ENCODE measurements at places on chromosomes 13 and 19.

GRCh38 chr13:106527445-106527801, 8.0 kb downstream of the EFNB2 start:
- no peak for DNase-seq

- no peak for DNase-seq
These were observed 166.2 kb downstream of the ZIC5 start for GRCh38 chr13:99805361-99805760.

DNA sequence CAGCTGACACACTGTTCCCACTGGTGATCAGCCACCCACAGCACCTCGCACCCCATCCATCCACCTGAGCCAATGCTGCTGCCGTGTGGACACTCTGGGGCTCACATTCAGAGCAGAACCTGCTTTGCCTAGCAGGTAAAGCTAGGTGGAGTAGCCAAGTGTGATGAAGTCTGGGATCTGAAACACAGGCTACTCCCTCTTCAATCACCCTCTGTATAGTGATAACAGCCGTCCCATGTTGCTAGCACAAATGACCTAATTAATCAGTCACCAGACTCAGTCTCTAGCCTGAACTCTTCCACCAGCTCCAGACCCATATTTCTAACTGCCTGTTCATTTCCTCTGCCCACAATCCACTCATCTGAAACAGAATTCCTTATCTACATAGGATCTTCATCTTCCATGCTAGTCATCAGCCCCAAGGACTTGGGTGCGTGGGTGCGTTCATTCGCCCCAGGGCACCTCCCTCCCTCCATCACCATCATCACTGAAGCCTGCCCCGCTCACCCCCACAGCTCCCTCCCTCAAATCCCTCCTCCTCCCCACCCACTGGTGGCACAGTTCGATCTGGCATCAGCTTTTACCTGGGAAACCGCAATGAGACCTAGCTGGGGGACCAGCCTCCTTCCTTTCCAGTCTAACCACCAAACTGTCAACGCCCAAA, 19.8 kb downstream of the STK24 start:
- no peak for DNase-seq

DNA sequence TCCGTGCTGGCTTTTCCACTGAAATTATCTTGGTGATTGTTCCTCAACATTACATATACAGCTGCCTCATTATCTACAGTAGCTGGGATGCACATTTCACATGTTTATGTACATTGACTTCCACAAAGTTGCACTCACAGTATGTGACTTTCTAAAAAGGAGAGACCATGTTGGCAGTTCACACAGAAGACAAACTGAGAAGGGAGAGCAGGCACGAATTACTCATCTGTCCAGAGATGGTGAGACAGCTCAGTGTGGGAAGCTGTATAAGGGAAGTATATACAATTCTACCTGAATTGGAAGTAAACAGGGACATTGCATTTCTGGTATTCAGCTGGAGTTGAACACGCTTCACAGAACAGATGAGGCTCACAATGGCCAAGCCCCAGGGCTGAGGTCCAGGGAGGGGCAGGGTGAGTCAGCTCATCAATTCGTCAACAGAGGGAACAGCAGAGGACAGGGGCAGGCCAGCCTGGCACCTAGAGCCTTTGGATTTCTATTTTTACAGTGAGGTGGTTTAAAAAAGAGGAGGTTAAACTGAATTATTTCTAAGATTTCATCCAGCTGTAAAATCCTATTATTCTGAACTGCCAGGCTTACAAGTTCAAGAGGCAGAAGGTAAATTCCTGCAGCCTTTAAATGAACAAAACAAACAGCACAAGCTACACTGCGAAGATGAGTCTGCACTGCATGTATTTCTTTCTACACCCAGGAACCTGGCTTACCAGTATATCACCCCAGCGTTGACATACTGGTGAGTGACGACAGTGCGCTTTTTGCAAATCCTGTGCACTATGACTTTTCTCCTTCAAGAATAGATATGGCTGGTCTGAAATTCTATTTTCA, 9.8 kb downstream of the PARP4 start:
- no peak for DNase-seq

GRCh38 chr13:19795956-19796355, 13.2 kb upstream of the PSPC1 start:
- DNase-seq: no peak

DNA sequence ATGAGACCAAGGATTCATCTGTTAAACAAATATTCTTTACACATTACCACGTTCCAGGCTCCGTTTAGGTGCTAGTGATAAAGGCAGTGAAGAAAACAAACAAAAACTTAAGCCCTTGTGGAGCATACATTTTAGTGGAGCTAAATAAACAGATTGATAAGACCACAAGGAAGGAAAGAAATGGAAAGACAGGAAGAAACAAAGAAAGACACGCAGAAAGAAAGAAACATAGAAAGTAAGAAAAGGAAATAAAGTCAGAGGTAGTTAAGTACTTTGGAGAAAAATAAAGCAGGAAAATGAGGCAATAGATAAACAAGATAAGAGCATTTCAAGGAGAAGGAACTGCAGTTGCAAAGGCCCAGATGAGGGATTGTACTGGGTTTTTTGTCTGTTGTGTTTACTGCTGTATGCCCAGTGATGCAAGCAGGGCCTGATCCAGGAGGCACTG, 998 bp downstream of the NFKBIB start:
- no peak for DNase-seq

DNA sequence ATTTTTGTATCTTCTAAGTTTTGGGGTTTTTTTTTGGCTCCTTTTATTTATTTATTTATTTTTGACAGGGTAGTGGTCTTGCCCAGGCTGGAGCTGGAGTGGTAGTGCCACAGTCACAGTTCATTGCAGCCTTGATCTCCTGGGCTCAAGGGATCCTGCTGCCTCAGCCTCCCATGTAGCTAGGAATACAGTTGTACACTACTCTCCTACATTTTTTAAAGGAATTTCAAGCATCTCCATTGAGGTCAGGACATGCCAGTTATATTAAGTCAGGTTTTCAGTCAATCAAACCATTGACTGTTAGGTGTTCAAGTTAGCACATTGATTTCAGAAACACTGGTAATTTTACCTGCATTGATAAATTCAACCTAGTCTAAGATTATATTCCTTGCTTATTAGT, 480.5 kb upstream of the SPRY2 start:
- DNase-seq: no peak

- DNase-seq: no peak
These were observed 93.5 kb upstream of the MRI1 start for GRCh38 chr19:13670846-13671245.

- no peak for DNase-seq
These were observed 36.0 kb downstream of the MBNL2 start for GRCh38 chr13:97257800-97258799.

DNA sequence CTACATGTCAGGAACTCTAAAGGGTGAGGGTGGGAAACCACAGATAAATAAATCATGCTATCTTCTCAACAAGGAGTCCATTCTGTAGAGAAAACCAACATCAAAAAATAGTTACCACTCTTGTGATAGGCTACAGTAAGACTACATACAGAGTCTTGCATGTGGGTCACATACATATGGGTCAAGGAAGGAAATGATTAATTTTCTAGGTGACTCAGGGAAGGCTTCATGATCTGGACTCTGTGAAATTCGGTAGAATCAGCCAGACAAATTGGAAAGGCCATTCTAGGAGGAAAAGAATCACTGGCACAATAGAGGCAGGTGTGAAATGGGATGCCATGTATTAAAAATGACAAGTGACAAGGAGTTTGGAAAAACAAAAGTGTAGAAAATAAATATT, 638.9 kb downstream of the LIG4 start:
- DNase-seq: no peak

DNA sequence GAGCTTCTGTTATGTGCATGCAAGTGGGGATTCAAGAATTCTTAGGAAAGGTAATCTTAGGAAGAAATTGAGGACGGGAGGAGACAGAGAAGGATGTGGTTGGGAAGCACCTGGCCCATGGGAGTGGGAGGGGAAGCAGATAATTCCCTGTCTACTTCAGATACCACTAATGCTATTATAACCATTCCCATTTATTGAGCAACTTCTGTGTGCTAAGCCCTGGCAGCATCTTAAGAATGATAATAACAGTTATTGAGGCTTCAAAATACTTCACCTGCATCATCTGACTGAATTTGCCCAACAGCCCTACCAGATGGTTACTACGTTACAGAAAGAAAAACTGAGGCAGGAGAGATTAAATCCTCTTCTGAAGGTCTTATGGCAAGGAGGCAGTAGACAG, 1.4 kb downstream of the EPS8L1 start:
- DNase-seq: no peak

- no peak for DNase-seq
These were observed 44.0 kb upstream of the KPNA3 start for GRCh38 chr13:49836516-49836915.

GRCh38 chr13:33349986-33350826, 64.7 kb upstream of the STARD13 start:
- no peak for DNase-seq

DNA sequence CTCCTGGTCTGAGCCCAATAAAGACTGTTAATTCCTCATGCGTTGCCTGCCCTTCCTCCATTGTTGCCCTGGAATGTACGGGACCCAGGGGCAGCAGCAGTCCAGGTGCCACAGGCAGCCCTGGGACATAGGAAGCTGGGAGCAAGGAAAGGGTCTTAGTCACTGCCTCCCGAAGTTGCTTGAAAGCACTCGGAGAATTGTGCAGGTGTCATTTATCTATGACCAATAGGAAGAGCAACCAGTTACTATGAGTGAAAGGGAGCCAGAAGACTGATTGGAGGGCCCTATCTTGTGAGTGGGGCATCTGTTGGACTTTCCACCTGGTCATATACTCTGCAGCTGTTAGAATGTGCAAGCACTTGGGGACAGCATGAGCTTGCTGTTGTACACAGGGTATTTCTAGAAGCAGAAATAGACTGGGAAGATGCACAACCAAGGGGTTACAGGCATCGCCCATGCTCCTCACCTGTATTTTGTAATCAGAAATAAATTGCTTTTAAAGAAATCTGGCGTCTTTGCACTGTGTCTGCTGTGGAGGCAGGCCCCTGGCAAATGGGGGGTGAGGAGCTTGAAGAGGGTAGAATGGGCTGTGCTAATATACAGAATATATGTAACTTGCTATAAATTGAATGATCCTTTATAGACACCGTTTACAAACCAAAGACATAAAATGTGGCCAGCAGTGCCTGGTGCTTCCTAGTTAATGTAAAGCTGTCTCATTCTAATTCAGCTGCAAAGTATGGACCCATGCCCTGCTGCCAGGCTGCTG, 4.2 kb upstream of the RPS11 start:
- DNase-seq: no peak

DNA sequence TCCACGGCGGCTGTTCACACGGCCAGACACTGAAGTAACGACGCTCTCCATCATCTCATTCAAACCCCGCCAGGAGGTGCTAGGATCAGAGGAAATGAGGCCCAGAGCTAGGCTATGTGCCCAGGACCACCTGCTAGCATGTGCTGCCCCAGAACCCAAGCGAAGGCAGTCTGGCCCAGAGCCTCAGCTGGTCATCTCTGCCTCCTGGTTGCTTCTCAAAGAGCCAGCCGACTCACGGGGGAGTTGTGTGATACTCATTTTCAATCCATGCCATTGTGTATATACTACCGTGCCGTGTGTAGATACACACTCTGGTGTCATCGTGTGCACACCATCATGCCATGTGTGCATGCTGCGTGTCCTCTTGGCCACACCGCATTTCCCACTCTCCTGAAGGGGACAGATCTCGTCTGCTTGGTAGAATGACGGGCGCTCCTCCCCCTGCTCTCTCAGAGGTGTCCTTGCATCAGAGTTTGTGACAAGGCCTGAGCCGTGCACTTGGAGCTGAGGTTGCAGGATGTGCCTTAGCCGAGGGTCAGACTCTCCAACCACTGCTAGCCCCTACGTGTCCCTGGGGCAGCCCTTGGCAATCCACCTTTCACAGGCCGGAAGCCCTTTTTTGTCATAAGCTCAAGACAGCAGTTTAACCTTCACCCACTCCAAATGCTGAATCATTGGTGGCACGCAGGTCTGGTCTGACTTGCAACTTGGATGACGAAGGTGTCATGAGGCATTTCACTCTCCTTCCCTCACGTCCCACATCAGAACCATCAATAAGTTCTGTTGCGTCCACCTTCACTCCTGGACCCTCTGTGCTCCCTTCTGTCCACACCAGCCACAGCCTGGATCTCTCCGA, 130.4 kb downstream of the CRYL1 start:
- no peak for DNase-seq

DNA sequence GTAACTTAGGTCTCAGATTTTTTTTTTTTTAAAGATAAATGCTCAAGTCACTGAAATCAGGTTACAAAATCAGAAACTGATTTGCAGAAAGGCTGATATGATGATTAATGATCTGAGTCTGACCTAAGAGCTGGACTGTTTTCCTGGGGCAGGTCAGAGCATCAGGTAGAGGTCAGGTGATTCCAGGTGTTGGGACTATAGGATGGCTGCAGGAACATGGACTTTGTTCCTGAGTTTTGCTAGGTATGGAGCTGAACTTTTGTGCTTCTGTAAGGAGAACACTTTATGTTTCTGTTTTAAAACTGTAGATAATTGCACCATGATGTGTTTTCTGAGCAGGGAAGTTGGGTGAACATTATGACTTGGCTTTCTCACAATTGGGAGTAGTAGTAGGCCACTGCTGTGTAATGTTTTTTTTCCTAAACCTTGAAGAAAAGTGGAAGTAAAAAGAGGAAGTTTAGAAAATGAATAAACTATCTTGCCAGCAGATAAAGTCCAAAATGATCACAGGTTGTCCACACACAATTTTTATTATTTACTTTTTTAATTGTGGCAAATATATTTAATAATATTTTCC, 297.2 kb downstream of the DCT start:
- no peak for DNase-seq

DNA sequence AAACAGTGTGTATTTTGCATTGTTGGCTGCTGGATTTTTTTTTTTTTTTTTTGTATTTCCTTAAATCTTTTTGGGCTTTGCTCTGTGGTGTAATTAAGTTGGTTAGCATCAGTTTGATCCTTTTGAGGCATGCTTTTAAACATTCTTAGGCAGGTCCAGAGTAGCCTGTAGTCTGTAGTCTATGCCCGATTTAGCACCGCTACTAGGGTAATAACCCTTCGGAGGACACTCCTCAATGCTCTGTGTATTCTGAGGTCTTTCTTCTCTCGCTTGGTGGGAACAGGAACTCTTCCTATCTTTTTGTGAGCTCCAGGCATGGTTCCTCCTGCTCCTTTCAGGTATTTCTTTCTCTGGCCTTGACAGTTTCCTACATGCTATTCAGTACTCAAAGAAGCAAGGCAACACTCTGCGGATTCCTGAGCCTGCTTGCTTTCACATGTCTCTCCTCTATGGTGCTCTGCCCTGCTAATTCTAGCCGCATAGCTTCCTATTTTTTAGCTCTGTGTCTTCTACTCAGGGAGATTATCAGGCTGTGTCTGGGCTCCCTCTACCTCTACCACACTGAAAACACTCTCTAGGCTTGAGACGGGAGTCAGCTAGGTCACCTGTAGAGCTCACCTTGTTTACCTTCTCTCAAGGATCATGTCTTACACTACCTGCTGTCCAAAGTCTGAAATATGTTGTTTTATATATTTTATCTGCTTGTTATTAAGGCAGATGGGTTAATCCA, 195.1 kb downstream of the NDFIP2 start:
- no peak for DNase-seq

- DNase-seq: no peak
These were observed 29.7 kb downstream of the NKPD1 start for GRCh38 chr19:45130888-45131615.

- no peak for DNase-seq
These were observed 53.2 kb downstream of the EPS15L1 start for GRCh38 chr19:16418597-16418962.
